ENCODE measurements at places on chromosomes 5 and 9.

DNA sequence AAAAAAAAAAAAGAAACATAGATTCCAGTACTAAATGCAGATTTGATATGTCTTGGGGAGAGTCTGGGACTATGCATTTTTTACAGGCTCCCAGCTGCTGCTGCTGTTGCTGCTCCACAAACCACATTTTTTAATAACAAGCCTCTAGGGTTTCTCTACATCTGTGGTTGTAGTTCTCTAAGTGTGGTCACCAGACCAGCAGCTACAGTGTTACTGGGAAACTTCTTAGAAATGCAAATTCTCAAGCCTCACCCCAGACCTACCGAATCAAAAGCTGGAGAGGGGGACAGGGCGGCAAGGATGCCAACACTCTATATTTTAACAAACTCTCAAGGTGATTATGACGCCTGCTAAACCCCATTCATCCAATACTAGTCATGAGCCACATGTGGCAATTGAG, 293.4 kb upstream of the PTGER4 start:
- DNase-seq = no peak

DNA sequence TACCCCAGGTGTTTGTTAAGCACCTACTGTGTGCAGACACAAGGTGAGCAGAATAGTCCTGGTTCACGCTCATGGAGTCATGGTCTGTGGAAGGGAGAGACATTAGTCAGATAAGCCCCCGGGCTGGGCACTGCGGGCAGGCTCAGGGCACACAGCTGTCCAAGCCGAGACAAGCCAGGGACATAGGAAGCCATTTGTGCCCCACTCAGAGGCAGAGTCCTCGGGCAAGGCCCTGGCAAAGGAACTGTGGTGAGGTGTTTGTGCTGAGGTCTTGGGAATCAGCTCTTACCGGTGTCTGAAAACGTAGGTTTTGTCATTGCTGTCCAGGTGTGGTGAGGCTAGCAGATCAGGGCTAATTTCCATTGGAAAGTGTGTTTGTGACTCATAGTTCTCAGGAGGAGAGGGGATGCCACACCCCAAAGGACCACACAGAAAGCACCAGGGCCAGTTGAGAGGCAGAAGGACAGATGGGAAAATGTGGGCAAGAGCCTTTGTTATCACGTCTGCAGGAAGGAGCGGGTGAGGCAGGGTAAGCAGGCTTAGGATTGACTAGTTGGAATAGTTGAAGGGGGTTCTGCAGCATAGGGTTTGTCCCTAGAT, 46.1 kb upstream of the NEURL1B start:
- no peak for DNase-seq

- DNase-seq = peak; percentile 79
Observed at GRCh38 chr9:136631038-136632000, 31.4 kb upstream of the EGFL7 start.

DNA sequence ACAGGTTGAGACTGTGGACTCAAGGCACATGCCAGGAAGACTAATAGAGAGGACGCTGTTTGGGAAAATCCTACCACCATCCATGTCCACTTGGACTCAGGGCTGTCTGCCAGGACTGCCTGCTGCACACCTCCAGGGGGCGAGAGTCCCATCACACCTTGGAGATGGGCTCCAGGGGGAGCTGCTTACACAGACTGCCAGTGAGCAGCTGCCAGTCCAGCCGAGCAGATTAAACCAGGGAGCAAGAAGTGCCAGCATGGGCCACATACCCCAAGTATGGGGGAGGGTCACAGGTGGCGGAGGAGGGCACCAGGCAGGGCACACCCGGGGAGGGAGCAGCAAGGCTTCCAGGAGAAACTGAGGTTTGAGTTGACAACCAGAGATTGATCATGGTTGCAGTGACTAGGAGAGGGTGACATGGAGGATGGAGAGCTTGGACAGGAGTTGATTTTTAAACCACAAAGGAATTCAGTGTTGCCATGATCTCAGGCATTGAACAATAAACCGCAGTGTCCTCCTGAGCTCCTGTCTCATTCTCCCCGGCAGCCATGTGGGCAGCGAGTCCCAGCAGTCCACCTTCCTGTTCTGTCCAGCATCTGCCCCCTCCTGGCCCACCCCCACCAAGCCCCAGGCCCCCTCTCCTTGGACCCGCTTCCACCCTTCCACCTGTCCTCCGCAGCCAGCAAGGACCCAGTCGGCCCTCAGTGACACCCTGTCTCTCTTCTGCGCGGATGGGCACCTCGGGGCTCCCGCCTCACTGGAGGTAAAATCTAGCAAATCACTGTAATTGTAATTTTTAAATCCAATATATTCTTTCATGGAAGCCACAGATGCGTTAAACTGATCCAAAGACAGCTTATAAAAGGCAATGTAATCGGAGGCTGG, 3.1 kb upstream of the VAV2 start:
- DNase-seq = no peak

- no peak for DNase-seq
Observed at GRCh38 chr5:106691701-106692100, 979.0 kb downstream of the EFNA5 start.

DNA sequence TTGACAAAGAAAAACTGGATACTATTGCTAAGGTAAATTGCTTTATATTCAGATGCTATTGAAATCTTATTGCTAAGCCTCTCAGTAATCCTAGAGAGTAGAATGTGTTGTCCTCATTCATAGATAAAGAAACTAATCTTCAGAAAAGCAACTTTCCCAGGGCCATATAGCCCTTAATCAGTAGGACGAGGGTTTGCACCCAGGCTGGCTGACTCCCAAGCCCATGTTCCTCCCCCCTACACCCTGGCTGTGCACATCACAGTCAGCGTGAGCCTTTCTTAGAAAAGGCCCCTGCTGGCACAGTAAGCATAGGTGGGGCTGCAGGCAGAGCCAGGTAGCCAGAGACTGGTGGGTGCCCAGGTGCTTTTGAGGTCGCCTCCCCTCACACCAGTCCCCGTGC, 15.8 kb upstream of the GLIPR2 start:
- no peak for DNase-seq

DNA sequence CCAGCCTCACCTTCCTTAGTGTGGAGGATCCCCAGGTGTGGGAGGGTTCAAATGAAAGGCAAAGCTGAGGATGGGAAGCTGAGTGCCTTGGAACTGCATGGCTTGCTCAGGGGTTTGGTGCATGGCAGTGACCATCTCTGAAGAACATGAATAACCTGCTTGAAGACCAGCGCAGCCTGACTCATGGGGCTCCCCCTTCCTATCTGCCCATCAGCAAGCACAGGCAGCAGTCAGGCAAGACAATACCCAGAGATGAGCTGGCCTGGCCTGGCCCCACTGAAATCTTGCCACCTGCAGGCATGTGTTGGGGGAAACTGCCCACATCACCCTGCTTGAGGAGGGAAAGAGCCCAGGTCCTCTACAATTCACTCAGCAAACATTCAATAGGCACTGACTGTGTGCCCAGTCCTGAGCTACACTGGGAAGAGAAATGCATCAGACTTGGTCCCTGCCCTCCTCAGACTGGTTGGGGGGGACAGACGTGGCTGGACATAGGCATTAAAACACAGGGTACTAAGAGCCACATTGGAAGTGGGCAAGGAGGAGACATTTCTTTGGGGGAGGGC, 105.0 kb upstream of the ALDH1B1 start:
- no peak for DNase-seq

- DNase-seq = no peak
Observed at GRCh38 chr5:178442405-178443257, 147.6 kb downstream of the COL23A1 start.

GRCh38 chr5:171162165-171162564, 146.9 kb upstream of the TLX3 start:
- DNase-seq = no peak
